ENCODE measurements at places on chromosomes 12 and 14.

- DNase-seq: no peak
Measured at GRCh38 chr14:57293866-57294837, 25.4 kb downstream of the AP5M1 start.

- no peak for DNase-seq
Measured at GRCh38 chr14:94473666-94474410, 2.2 kb downstream of the SERPINA9 start.

GRCh38 chr12:62361048-62361447 lies 100.8 kb downstream of the USP15 start:
- no peak for DNase-seq

DNA sequence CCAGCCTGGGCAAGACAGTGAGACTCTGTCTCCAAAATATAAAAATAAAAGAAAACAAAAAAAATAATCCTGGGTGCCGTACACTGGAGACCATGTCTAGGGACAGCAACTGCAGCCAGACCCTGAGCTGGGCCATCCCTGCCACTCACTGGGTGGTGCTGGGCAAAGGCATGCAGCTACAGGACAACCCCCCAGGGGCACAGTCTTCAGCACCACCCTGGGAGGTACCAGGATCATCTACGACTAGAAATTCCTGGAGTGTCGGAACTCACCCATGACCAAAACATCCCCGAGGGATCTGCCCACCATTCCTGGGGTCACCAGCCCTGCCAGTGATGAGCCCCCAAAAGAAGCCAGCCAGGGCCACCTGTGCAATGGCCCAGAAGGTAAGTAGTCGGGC lies 35.7 kb upstream of the SUPT16H start:
- no peak for DNase-seq

DNA sequence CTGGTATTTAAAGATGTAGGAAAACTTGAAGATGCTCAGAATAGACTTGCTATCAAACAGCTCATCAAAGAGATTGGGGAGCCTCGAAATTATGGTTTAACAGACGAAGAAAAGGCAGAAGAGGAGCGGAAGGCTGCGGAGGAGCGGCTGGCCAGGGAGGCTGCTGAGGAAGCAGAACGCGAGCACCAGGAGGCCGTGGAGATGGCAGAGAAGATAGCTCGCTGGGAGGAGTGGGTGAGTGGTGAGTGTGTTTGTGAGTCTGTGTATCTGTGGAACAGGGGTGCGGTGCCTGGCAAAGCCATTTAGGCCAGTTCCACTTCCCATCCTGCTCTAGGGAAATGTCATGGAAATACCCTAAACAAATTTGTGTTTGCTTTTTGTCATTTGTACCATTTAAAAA lies 19.2 kb upstream of the PAPOLA start:
- DNase-seq: no peak
